Left ventricle myocardium inferior (tissue), 1 donor: ENCODE measurements at places on chromosomes 5 and 9.
A peak's percentile ranks its signal among the peaks of the same experiment; 100 is the strongest.

DNA sequence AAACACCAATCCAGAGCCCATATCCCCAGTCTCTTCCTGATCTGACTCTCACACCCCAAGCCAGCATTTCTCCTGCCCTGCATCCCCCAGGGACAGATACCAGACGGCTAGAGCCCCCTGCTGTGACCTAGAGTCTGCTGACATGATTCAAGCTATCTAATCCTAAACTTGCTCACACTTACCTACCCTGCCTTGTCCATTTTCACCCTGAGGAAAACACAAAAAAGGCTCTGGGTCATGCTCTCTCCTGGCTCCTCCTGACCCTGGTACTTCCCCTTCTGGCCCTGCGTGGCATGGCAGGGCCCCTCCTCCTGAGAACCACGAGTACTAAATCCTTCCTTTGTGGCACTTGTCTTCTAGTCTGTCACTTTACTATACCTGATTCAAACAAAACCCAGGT, 2.8 kb upstream of the ARRDC1 start:
- peaks cover 34% of the 10 kb centered on the region for H3K4me1 ChIP-seq
- no peak for DNase-seq
- H3K27me3 ChIP-seq, result no peaks in the 10 kb centered on the region
- no peaks in the 10 kb centered on the region for H3K36me3 ChIP-seq

DNA sequence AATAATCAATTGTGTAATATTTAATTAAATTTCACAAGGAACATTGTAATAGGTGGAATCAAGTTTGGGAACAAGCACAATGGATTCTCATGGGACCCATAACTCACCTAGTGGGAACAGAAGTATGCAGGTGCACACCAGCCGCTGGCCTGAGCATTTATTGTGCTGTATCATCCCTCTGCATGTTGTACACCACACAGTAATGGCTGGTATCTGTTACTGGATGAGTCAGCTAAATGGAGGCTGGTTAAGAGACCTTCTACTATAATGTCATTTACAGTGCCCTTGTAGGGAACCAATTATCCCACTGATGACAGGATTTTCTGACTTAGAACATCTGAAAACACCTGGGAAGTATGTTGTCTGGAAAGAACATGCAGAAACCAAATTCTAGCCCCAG, 3.2 kb upstream of the MAP3K1 start:
- H3K4me1 ChIP-seq, result peaks cover 29% of the 10 kb centered on the region
- H3K27me3 ChIP-seq, result no peaks in the 10 kb centered on the region
- no peak overlapping the region for H3K27ac ChIP-seq
- no peak for DNase-seq

GRCh38 chr5:39337252-39337915, 26.9 kb downstream of the C9 start:
- no peaks in the 10 kb centered on the region for H3K27me3 ChIP-seq
- H3K4me3 ChIP-seq, result no peak overlapping the region
- no peak overlapping the region for H3K27ac ChIP-seq

- no peak overlapping the region for H3K27ac ChIP-seq
- no peak overlapping the region for H3K4me3 ChIP-seq
- peaks cover 14% of the 10 kb centered on the region for H3K4me1 ChIP-seq
- no peaks in the 10 kb centered on the region for H3K27me3 ChIP-seq
Measured at GRCh38 chr9:35714123-35714522, 17.9 kb downstream of the TLN1 start.

DNA sequence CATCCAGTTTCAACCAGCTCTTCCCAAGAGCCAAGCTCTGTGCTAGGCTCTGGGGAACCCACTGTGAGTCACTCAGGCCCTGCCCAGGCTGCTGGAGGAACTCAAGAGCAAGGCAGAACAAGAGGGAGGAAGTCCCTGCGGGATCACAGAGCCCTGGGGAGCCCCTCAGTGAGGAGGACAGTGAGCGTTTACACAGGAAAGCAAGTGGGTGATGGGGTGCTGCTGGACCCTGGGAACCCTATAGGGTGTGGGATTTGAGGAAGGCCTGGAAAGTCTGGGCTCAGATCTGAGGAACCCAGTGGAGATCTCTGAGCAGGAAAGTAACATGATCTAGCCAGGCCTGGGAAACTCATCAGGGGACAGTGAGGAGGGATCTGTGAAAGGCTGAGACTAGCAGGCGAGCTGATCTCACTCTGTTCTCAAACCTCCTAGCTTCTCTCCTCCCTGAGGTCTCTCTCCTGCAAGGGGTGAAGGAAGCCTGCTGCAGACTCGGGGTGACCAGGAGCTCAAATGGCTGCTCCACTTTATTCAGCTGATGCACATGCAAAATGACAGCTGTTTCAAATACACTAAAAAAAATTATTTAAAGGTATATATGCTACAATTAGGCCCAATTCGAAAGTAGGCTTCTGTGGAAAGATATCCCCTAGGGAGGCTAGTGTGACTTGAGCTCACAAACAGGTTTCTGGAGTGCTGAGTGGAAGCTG, 70.0 kb downstream of the SHB start:
- H3K4me1 ChIP-seq, result peaks cover 81% of the 10 kb centered on the region
- H3K36me3 ChIP-seq, result no peaks in the 10 kb centered on the region
- H3K27ac ChIP-seq, result peak overlapping the region; percentile 67
- H3K27me3 ChIP-seq, result no peaks in the 10 kb centered on the region
- H3K4me3 ChIP-seq, result no peak overlapping the region
- DNase-seq, result peak; percentile 40

DNA sequence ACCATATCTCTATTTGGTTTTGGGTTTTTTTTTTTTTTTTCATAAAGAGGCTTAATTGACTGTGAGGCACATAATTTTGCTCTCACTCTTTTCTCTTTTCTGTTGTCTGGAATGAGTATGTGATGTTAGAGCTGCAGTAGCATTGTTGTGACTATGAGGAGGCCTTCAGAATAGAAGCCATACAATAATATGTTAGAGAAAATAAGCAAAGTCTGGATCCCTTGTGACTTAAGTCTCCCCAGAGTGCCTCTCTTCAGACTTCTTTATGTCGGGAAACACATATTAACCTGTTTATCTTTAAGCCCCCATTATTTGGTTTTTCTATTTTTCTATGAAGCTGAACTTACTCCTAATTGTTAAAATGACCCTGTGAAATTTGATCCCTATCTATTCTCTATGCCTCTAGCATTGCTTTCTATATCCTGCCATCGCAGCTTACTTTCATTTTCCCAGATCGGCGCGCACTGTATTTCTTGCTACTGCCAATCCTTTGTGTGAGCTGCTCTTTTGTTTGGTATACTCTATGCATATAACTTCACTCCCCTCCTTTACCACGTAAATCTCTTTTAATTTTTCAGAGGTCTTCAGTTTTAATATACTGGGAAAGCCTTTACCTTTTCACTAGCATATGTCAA, 372.5 kb upstream of the KCNN2 start:
- H3K36me3 ChIP-seq, result no peaks in the 10 kb centered on the region
- no peaks in the 10 kb centered on the region for H3K27me3 ChIP-seq
- H3K4me1 ChIP-seq, result no peaks in the 10 kb centered on the region
- DNase-seq, result no peak

- no peaks in the 10 kb centered on the region for H3K36me3 ChIP-seq
- H3K27me3 ChIP-seq, result peaks cover 42% of the 10 kb centered on the region
Measured at GRCh38 chr9:133187561-133188005, 21.5 kb downstream of the OBP2B start.

GRCh38 chr5:157444224-157444623, 15.8 kb upstream of the NIPAL4 start:
- H3K27ac ChIP-seq, result no peak overlapping the region
- H3K27me3 ChIP-seq, result no peaks in the 10 kb centered on the region

DNA sequence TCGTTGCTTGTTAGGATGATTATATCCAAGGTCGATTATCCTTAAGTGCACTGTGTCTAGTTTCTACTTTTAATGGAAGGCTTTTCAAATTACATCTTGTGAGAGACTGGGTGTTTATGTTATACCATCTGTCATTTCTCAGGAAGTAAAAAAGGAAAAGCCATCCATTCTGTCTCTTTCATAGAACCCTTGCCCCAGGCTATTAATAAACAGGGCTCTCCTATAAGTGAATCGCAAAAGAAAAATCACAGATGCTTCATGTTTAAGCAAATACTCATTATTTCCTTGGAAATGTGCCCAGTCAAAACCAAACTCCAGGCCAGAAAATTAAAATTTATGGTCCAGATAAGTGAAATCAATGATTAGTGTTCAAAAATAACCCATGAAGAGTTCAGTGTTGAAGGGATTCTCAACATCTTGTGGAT, 58.1 kb downstream of the STARD4 start:
- no peak overlapping the region for H3K4me3 ChIP-seq
- no peak overlapping the region for H3K27ac ChIP-seq
- H3K4me1 ChIP-seq, result no peaks in the 10 kb centered on the region
- DNase-seq, result no peak
- H3K27me3 ChIP-seq, result no peaks in the 10 kb centered on the region
- H3K36me3 ChIP-seq, result no peaks in the 10 kb centered on the region

DNA sequence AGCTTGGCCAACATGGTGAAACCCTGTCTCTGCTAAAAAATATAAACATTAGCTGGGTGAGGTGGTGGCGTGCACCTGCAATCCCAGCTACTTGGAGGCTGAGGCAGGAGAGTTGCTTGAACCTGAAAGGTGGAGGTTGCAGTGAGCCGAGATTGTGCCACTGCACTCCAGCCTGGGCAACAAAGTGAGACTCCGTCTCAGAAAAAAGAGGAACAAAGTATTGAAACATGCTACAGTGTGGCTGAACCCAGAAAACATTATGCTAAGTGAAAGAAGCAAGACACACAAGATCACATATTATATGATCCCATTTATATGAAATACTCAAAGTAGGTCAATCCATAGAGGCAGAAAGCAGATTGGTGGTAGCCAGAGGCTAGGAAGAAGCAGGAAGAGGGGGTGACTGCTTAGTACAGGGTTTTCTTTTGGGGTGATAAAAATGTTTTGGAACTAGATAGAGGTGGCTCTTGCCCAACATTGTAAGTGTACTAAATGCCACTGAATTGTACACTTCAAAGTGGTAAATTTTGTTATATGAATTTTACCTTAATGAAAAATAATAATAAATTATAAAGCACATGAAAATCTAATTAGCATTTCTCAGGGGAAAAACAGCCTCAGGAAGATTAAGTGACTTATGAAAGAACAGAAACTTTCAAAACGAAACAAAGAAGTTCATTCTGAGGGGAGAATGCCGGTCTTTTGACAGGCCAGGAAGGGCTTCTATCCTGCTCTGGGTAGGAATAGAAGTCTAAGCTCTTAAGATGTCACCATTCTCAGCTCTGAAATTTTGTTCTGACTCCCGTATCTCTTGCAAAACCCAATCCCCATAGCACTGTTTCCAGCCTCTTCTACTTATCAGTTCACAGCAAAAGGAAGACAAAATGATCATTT, 161.1 kb upstream of the TBCA start:
- H3K36me3 ChIP-seq, result no peaks in the 10 kb centered on the region
- H3K27me3 ChIP-seq, result peaks cover 66% of the 10 kb centered on the region
- DNase-seq, result no peak
- H3K4me3 ChIP-seq, result no peak overlapping the region
- no peak overlapping the region for H3K27ac ChIP-seq

- peaks cover 22% of the 10 kb centered on the region for H3K4me1 ChIP-seq
- H3K27me3 ChIP-seq, result no peaks in the 10 kb centered on the region
- no peak overlapping the region for H3K27ac ChIP-seq
- DNase-seq, result no peak
- H3K4me3 ChIP-seq, result no peak overlapping the region
Measured at GRCh38 chr5:150017226-150018005, 16.9 kb downstream of the HMGXB3 start.

DNA sequence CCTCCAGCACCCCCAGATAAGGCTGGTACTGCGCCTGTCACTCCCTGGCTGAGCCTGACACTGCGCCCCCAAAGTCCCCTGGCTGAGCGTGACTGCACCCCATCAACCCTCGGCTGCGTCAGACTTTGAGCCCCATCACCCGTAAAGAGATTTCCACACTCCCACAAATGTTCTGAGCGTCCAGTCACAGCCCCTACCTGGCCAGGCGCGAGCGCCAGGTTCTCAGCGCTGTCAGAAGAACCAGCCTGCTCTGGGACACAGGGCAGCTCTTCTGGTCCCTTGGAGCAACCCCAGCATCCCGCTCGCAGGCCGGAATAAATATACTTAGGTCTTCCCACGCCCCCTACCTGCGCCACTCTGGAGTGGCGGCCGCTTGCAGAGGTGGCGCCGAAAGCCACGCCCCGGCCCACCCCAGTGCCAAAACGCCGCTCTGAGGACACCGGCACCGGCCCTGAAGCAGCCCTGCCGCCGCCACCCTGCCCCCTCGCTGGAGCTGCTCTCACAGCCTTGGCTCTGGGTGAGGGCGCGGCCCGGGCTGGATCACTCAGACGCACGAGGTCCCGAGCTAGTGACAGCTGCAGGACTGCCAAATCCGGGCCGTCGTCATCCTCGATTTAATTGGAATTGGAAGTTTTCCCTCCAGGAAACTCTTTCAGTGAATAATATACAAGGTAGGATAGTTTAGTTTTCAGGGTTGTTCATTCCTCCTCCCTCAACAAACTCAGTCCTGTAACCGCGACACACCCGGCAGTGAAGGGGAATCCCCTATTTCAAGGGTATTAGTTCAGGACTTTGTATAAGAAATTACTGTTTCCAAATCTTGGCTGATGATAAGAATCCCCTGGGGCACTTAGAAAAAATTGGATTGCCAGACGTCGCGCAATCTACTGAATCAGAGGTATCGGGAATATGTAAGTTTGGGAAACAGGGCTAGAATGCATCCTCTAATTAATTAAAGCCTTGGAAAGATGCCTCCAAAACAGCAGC, 1.2 kb upstream of the CEMIP2 start:
- H3K4me3 ChIP-seq, result peak overlapping the region; percentile 88
- peak; percentile 86 for DNase-seq
- peak overlapping the region; percentile 98 for H3K27ac ChIP-seq
